ENCODE measurements at places on chromosomes 6 and 20.

DNA sequence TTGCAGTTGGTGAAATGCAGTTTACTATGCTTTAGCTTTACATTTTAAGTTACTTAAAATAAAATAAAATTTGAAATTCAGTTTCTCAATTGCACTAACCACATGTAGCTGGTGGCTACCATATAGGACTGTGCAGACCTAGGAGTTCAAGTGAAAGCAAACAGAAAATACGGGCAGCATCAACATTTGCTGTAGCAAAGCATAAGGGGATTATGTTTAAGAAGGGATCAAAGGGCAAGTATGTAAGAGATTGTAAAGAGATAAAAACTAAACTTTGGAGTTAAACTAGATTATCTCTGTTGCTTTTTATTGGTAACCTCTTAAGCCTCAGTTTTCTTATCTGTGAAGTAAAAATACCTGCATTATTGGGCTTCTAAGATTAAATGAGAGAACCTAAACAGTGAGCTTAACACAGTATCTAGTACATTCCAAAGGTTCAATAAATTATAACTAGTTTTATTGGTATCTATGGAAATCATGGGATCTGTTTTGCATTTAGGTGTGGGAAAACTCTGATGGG is 81.2 kb downstream of the SPTLC3 start:
- no peak for DNase-seq

- DNase-seq, result no peak
Measured at GRCh38 chr6:17020889-17021538, 80.8 kb upstream of the STMND1 start.

DNA sequence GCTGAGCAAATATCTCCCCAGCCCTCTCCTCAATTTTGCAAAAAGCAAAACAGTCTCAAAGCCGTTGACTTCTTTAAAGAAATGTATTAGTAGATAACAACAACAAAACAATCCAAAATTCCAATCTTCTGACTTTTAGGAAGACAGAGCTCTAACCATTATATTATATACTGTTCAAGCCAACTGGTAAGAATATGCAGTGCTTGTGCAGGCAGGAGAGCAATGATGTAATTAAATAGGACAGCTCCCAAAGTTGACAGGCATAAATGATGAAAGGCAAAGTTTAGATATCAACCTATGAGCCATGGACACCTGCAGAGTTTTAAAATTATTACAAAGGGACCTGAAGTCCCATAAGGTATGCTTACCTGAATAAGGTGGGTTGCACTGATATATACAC is 16.6 kb upstream of the CEP85L start:
- DNase-seq, result no peak

DNA sequence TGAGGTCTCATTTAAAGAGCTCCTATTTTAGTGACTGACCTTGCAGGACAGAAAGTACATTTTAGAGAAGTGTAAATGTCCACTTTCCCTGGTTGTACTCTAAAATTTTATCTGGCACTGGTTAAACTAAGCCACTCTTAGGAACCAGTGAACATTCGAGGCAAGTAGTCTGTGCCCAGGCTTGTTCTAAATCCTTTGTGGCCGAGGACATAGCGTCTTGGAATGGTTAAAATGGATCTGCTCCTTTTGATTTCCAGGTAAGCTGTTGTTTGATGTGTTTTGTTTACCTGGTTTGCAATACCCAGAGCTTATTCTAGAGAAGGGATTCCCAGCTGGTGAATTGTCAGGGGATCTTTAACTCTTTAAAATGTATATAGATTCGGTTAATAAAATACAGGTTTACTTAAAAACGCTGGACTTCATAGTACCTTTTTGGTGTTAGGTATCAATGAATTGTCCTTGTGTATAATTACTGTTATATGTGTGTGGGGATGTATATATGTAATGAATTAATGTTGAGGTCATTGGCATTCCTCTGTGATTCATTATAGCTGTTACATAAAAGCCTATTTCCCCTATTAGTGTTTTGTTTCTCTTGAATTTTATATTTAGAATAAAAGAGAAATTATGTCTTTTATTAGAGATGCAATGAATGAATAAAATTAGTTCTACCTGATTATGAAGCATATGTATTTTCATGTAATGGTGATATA is 15.8 kb downstream of the SNX9 start:
- no peak for DNase-seq

- no peak for DNase-seq
Measured at GRCh38 chr6:16286151-16286522, 47.8 kb downstream of the GMPR start.

DNA sequence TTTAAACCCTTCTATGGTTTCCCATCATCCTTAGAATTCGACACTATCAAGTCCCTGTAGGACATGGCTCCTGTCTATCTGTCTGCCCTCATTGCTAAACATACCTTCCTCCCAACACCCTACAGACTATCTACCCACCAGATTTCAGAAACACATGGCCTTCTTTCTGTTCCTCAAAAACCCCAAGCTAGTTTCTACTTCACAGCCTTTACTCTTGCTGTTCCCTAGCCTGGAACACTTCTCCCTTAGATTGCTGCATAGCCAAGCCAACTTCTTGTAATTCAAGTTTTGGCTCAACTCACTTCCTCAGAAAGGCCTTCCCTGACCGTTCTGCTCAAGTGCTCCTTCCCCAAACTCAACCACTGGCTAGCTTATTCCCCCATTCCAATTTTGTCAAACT is 156.2 kb downstream of the BTBD9 start:
- no peak for DNase-seq

- DNase-seq, result no peak
Measured at GRCh38 chr20:12223057-12223456, 305.4 kb downstream of the BTBD3 start.

- no peak for DNase-seq
Measured at GRCh38 chr20:4371623-4372251, 350.0 kb upstream of the PRND start.

- no peak for DNase-seq
Measured at GRCh38 chr6:83308833-83309232, 115.7 kb downstream of the RWDD2A start.

Data from kidney epithelial cell (primary cell).